Glutamatergic neuron (in vitro differentiated cells): ENCODE measurements at places on chromosomes 7 and 10. TPM values are rescaled to one million over a fixed set of nuclear protein-coding genes. Genes with fewer than 3 reads are reported as not detected.

- DNase-seq: no peak
These were observed 3.9 kb downstream of the DOCK1 start for GRCh38 chr10:126909147-126909546.

Gene ZNF783
- 22.9 TPM for total RNA-seq

GRCh38 chr10:21171197-21171935, 274.3 kb upstream of the NEBL start:
- DNase-seq: peak; percentile 34

- DNase-seq: no peak
These were observed 40.3 kb upstream of the LRRC17 start for GRCh38 chr7:102872460-102872859.

Gene DYNC1I1
- 11.0 TPM for total RNA-seq

DNA sequence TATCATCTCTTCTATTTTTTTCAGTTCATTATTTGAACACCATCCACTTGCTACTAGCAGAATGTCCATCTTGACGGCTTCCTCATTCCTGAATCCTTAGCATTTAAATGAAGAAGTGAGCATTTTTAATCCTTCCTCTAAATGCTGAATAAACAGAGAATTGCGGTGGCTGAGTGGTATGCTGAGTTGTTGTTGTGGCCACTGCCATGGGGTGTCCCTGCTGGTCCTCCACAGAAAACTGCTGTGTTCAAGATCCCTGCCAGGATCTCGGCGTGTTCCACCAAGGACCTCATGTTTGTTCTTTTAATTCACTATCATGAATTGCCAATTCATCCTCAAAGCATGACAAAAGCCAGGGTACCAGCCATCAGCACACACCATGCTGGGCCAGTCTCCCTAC, 48.9 kb upstream of the HABP2 start:
- DNase-seq: no peak

DNA sequence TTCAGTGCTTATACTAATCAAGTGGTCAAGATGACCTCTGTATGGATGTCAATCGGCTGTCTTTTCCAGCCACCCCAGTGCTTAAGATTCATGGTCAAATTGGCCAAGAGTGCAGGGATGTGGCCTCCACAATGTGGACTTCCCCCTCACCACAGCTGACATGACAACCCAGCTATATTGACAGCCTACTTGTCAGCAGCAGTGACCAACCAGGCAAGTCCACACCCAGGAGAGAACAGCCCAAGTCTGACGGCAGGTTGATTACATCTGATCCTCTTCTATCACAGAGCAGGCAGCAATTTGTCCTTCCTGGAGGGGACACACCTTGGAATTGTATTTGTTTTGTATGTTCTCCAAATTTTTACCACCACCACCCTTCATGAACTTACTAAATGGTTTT, 8.2 kb upstream of the ERVW-1 start:
- no peak for DNase-seq

- no peak for DNase-seq
These were observed 15.1 kb downstream of the TMEM60 start for GRCh38 chr7:77783111-77783510.

- no peak for DNase-seq
These were observed 60.6 kb downstream of the PRF1 start for GRCh38 chr10:70541736-70542564.

- peak; percentile 28 for DNase-seq
These were observed 24.0 kb upstream of the KMT2C start for GRCh38 chr7:152459724-152460251.

- no peak for DNase-seq
These were observed 15.0 kb upstream of the ARMC3 start for GRCh38 chr10:22912763-22913384.

DNA sequence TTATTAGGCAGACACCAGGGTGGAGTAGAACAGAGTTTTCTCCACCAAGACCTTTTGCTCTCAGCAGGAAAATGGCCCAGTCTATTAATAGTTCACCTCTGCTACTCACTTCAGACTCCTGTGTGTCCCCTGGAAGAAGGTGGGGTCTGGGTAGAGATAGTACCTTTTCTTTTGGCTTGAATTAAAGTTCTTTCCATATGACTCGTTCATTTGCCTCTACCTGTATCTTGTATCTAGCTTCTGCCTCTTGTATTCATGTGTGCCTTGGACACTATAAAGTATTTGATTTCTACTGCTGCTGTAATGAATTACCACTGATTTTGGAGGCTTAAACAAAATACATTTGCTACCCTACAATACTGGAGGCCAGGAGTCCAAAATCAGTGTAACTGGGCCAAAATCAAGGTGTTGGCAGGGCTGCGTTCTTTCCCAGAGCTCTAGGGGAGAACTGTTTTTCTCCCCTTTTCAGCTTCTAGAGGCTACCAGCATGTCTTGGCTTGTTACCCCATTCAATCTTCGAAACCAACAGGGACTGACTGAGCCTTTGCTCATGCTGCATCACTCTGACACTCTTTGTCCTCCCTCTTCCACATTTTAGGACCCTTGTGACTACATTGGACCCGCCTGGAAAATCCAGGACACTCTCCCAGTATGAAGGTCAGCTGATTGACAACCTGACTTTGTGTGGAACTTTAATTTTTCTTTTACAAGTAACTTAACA, 155.6 kb upstream of the PRSS58 start:
- DNase-seq: no peak

Gene AKR1C4
- total RNA-seq: not detected

Gene ANLN
- total RNA-seq: 18.4 TPM

DNA sequence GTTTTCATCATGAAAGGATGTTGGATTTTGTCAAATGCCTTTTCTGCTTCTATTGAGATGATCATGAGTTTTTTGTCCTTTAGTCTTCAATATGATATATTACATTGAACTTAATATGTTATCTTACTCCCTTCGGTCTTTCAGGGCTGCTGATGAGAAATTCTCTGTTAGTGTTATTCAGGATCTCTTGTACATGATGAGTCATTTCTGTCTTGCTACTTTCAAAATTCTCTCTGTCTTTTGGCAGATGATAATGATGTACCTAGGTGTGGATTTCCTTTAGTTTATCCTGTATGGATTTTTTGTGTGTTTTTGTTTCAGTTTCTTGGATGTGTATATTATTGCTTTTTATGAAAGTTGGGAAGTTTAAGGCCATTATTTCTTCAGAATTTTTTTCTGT, 320.9 kb upstream of the NPSR1 start:
- DNase-seq: no peak

DNA sequence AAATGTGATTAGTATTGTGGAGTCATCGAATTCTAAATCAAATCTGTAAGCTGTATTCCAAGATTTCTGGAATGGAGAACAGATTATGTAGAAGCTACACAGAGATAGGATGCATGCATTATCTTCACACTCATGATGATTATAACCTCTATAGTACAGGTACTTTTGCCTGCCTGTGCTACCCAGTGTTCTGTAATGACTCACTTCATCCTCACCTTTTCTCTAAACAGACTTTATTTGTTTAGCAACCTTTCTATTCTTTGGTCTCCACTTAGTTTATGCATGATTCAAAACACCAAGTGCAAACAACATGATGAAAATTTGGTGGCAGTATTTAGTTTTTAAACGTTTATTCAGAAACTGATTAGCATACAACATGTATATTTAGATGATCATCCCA, 68.4 kb upstream of the PRPS1L1 start:
- DNase-seq: no peak

DNA sequence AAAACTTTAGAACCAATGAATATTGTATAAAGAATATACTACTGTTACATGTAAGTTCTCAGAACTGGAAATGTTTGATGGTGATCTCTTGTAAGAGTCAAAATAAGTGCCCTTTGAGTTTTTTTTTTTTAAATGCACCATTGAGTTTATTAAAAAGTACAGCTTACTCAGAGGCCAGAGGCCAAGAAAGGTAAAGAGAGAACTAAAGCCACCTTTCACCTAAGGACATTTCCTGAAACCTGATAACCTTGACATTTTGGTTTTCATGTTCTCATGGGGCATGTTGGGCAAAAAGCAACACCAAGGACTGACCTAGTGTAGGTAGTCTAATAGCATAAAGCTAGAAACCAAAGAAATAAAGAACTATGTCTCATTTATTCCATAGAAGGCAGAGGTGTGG, 27.7 kb downstream of the REEP3 start:
- DNase-seq: no peak

- DNase-seq: no peak
These were observed 18.2 kb downstream of the TBC1D12 start for GRCh38 chr10:94420516-94420915.

Gene FAM25C
- not detected for total RNA-seq

DNA sequence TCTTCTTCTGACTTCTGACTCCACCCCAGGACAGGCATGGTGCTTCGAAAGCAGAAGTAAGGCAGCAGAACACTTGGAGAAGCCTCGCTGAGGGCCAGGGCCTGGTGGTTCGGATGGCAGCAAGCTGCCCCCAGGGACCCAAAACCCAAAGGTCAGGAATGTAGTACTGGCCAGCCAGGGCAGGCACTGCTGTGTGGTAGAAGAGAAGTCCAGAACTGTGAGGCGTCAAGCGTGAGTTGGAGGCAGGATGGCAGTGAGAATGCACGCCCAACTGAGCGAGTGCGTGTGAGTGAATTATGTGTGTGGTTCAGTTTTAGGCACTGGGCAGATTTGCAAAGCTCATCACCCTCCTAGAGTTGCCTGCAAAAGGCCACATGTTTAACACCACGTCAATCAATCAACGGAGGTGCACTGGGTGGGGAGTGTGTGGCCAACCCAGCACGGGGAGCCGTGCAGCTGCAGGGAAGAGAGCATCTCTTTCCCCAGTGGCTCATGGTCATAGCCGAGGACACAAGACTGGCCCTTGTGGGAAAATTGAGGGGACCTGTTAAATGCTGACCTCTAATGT, 144.3 kb downstream of the KCNMA1 start:
- DNase-seq: no peak
